Breast epithelium (tissue), 4 donors: ENCODE measurements at places on chromosomes 3 and 15. TPM values are rescaled to one million over a fixed set of nuclear protein-coding genes. Genes with fewer than 3 reads are reported as not detected.
A peak's percentile ranks its signal among the peaks of the same experiment; 100 is the strongest.

- no peak for DNase-seq
These were observed 548.8 kb upstream of the MDFIC2 start for GRCh38 chr3:70861234-70861633.

CCR1 gene
- 15.0 TPM for total RNA-seq

DNA sequence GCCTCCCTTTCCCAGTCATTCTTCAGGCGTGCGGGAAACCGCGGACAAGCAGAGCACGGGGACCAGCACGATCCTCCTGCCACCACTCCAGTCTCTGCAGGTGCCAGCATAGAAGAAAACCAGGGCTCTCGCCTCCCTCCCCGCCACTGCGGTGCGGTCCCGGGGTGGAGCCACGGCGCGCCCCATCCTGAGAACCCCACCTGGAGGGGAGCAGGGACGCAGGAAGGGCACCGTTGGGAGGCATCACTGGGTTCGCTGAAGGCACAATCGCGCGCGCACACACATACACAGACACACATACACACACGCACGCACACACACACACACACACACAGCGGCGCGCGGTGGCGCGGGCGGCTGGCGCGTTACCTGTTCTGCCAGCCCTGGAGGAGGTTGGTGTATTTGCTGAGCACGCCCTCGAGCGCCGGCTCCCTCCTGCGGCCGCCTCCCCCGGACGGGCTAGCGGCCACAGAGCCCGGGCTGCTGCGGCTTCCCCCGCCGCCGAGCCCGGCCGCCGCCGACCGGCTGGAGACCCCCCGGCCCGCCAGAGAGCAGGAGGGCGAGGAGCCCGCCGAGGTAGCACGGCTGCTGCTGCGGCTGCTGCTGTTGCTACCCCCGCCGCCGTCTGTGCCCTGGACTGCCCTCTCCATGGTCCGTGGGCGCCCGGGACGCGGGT lies 394 bp downstream of the OSBPL10 start:
- peak; percentile 52 for DNase-seq

- no peak for DNase-seq
These were observed 530.4 kb downstream of the AGBL1 start for GRCh38 chr15:86610038-86610437.

LHFPL4 gene
- not detected for total RNA-seq

GRCh38 chr3:17686613-17687012 lies 55.8 kb downstream of the TBC1D5 start:
- no peak for DNase-seq

TERB2 gene
- total RNA-seq, result not detected

CMTM8 gene
- total RNA-seq, result 4.2 TPM

CTDSPL gene
- 40.0 TPM for total RNA-seq

DNA sequence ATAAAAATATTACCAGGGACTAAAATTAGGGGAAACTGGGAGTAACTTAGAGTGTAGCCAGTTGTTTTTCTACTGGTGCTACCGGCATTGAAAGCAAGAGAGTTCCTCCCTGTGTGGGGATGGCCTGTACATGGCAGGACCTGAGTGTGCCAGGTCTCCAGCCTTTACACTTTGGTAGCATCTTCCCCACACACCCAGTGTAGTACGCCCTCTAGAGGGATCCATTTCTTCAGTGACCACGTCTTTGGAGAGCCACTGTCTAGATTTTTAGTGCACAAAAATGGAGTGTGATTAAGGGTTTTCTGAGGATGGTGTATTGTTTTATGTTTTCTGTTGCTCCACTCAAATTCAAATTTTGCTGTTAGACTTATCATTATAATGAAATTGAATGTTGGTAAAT lies 507.0 kb upstream of the TPRG1 start:
- DNase-seq, result no peak

HRG gene
- total RNA-seq, result not detected

- no peak for DNase-seq
These were observed 590.2 kb upstream of the UBE2E2 start for GRCh38 chr3:22612927-22613326.

GRCh38 chr15:65791335-65792137 lies 557 bp downstream of the DENND4A start:
- peak; percentile 44 for DNase-seq

GRCh38 chr3:173066044-173067004 lies 74.7 kb downstream of the SPATA16 start:
- no peak for DNase-seq

GRCh38 chr3:178754852-178755510 lies 218.7 kb downstream of the KCNMB2 start:
- DNase-seq, result no peak

MME gene
- 155 TPM for total RNA-seq
